ENCODE measurements at places on chromosomes 3 and 15.
A peak's percentile ranks its signal among the peaks of the same experiment; 100 is the strongest.

- DNase-seq = no peak
Observed at GRCh38 chr15:27731776-27732175, 367.3 kb downstream of the OCA2 start.

DNA sequence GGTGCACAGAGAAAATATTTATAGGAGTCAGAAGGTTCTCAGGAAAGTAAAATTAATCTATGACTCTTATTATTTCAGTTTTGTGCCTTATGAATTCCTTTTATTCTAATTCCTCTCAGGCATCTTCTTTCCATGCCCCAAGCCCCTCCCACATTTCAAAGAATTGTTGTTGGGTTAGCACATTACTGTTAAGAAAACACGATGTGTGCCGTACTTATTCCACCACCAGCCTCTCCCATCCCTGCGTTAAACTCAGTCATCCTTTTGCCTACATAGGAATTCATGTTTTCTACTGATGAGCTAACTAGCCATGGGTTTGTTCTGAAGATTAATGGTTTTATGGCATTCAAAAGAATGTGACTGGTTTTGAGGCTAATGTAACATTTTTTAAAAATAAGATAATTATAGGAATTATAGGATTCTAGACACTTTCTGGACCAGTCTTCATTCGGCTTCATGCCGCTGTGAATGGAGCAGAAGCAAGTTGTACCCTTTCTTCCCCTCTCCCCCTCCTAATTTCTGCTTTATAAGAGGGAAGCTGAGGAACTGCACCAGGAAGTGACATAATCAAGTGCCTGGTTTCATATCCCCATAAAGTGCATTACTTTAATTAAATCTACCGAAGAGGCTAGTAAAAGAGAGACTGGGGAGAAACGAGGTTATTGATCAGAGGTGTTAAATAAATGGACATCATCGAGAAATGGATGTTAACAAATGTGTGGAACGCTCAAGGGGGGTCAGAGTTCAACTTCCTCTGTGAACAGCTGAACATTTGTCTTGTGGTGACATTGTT is 12.3 kb upstream of the MB21D2 start:
- DNase-seq = no peak

DNA sequence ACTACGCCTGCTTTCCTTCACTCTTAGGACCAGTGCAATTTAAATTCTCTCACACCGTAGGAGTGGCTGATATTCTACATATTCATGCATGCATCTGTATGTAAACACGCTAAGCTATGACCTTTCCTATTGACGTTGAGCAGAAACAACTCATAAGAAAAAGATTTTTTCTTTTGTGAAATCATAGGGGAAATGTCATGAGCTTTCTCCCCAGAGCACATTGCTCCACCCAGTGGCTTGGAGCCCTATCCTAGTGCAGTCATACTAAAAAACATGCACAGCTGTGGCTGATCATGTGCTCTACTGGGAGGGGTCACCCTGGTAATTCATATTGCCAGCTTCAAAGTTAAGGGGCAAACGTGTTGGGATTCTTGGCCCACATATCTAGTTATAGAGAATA is 1.8 kb upstream of the MESD start:
- DNase-seq = no peak

DNA sequence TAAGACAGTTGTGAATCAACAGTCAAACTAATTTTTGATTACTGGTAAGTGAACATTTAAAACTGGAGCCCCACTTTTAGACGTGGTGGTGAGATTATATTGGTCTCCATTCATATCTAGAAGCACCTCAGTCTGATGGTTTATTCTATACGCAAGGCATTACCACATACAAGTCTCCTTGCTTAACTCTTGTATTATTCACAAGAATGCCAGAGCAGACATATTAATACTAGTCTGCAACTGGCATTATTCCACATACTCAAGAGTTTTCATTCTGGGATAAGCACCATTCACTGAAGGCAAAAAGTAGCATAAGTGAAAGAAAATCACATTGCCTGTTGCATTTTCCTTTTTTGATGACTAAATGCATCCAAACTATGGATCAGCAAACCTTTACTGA is 36.9 kb upstream of the MEIS2 start:
- no peak for DNase-seq

GRCh38 chr15:69973102-69973714 is 124.5 kb downstream of the TLE3 start:
- peak; percentile 23 for DNase-seq

DNA sequence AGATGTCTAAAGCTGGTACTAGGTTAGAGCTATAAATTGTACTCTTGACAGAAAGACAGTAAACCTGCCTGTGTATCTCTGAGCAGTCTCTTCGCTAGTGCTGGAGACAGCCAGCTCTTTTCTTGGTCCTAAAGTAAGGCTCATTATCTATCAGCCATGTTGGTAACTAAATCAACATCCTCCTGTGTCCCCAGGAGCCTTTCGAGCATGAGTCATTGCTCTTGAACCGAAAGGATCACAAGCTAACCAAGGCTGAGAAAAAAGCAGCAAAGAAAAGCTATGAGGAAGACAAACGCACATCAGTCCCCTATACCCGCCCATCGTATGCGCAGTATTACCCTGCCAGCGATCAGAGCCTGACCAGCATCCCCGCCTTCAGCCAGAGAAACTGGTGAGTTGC is 25.0 kb upstream of the TEX264 start:
- DNase-seq = no peak

DNA sequence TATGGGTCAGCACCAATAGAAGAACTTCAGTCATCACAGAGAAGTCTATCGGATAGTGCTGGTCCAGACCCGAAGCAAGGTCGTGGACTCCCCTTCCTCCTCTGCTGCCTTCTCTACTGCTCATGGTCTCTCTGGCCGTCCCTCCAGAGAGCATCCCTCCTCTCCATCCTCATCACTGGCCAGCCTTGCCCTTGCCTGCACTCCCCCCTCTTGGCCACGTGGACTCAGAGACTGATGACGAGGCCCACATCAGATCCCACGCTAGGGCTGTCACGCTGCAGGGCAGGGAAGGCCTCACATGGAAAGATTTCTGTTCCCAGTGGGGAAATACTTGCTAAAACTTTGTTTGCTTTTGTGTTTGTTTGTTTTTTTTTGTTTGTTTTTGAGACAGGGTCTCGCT is 35.3 kb downstream of the IGDCC3 start:
- no peak for DNase-seq

Measured in activated naive CD8-positive, alpha-beta T cell treated with anti-CD3 and anti-CD28 coated beads, Interleukin-2, amount 50 U/mL, for 24 hours (primary cell).